ENCODE measurements at places on chromosomes 16 and 17.

GRCh38 chr17:31328160-31328535 is 6.7 kb upstream of the EVI2A start:
- DNase-seq, result no peak

DNA sequence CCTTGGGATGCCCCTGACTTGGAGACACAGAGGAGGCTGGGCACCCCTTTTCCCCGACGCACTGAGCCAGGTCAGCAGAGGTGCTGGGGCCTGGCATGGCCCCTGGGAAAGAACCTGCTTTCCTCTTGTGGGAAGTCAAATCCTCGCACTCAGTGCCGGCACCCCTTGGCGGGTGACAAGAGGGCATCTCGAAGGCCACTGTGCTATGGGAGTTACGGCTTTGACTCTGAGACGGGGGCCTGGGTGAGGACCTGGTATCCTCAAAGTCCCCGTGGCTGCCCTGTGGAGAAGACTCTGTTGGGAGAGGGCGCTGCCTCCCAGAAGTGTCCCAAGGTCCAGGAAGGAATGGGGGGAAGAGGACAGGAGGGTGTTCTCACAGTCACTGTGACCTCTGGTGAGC is 117.0 kb downstream of the METRNL start:
- DNase-seq, result peak; percentile 15

- DNase-seq, result no peak
Observed at GRCh38 chr16:69511651-69512050, 54.1 kb upstream of the NFAT5 start.

GRCh38 chr16:62298600-62298999 is 262.4 kb upstream of the CDH8 start:
- DNase-seq, result no peak

- no peak for DNase-seq
Observed at GRCh38 chr17:34996422-34997285, 16.3 kb downstream of the LIG3 start.

DNA sequence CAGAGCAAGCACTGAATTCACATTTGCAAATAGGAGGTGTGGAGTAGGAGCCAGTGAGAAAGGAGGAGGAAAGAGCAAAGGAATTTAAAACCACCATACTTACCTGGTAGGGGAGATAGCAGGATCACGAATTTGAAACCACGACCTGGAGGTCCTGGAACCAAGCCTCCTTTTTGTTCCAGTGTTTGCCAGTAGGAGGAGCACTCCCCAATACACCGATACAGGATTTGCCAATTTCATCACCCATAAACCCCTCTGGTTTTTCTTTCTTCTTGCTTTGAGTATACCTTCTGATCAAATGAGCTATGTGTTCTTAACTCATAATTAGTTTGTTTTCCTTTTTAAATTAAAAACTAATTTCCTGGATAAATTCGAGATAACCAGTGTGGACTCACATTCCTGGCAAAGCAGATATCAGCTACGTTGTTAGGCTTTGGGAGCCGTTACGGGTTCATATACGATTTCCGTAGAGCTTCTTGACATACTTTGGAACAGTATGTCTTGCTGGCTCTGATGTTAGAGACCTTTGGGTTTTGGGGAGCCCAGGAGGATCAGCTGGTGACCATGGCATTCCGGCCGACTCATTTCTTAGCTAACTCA is 22.7 kb downstream of the BCO1 start:
- no peak for DNase-seq

Measured in breast epithelium (tissue), 4 donors.